Activated effector memory CD4-positive, alpha-beta T cell treated with anti-CD3 and anti-CD28 coated beads, Interleukin-2, amount 50 U/mL, for 16 hours (primary cell): ENCODE measurements at places on chromosomes 2 and 18.

DNA sequence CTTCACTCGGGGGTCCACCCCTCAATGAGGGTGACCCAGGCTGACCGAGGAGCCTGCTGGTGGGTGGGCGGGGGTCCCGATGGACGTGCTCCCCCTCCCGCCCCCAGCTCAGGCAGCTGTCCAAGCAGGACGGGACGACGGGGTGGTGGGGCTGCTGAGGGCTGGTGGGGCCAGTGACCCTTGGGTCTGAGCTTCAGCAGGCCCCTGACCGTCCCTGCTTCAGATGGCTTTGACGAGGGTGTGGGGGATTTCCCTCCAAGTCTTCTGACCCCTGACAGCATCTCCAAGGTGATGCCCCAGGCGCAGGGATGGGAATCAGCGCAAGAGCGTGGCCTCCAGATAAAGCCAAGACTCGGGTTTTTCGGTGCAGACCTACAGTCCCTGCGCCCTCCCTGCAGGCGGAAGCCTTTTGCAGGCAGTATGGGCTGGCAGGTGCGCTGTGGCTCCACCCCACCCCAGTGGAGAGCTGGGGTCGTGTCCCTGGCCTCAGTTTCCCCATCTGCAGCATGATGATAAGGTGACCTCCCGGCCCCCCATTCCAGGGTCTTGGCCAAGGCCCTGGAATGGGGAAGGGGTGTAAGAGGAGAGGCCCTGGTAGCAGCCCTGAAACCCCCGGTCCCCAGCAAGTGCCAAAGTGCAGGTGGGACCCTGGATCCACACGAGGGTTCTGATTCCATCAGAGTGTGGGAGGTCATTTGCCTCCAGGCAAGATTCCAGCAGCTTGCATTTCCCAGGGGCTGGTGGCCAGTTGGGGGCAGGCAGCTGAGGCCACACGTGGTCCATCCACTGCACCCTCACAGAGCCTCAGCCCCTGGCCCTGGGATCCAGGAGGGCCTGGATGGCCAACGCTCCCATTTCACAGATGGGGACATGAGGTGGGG is 8.7 kb downstream of the CROCC2 start:
- no peak for DNase-seq

GRCh38 chr2:134320930-134321329 is 67.1 kb downstream of the MGAT5 start:
- DNase-seq: peak; percentile 75

DNA sequence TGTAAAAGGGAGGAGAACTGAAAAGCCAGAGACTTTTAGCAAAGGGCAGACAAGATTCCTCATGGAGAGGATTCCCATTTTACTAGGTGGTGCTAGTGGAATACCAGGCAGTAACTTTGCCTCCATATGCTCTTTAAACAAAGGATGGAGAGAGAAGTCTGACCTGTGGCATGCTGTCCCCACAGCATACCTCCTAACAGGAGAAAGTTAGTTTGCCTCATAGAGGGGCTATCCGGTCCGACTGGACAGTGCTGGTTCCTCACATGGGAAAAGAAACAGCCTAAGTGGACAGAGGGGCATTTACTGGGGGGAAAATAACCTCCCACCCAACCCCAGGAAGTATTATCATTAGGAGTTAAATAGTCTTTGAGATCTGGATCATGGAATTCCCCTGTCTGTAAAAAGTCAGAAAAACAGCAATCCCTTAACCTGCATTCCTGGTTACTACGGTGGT is 31.6 kb upstream of the GMCL1 start:
- DNase-seq: no peak

GRCh38 chr2:239814116-239814860 is 210.9 kb downstream of the NDUFA10 start:
- DNase-seq: peak; percentile 28

- DNase-seq: no peak
Measured at GRCh38 chr2:49753344-49753985, 599.1 kb upstream of the FSHR start.

GRCh38 chr2:65334714-65335113 is 97.7 kb downstream of the SPRED2 start:
- no peak for DNase-seq

GRCh38 chr18:54882318-54882717 is 54.0 kb downstream of the RAB27B start:
- DNase-seq: no peak

- DNase-seq: no peak
Measured at GRCh38 chr2:171991027-171991426, 8.7 kb upstream of the METAP1D start.

DNA sequence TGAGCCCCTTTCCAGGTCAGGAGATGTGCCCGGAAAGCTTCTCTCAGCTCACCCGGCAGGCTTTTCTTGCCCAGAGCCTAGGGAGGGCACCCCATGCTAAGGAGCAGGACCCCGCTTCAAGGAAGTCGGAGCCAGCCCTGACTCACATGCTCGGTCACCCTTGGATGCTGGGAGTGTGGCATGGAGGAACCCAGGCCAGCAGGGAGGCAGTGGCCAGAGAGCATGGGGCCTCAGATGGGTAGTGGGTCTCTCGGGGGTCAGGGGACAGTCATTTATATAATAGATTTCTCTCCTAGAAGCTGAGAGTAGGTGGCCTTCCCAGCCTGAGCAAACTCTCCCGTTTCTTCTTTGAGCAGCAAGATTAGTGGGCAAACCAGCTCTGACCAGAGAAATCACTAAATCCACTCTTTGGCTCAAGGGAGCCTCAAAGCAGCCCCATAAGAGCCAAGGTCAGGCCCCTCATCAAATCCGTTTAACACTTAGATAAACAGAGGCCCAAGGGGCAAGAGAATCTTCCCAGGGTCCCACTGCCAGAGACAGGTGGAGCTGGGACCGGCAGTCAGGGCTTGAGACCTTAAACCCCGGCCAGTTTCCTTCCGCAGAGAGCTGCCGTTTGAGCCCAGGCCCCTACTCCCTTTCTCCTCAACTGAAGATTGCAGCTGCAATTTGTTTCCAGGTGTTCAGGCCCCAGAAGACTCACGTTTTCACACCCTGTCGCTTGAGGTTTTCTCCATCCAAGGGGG is 113.1 kb downstream of the CYP26B1 start:
- DNase-seq: peak; percentile 51

DNA sequence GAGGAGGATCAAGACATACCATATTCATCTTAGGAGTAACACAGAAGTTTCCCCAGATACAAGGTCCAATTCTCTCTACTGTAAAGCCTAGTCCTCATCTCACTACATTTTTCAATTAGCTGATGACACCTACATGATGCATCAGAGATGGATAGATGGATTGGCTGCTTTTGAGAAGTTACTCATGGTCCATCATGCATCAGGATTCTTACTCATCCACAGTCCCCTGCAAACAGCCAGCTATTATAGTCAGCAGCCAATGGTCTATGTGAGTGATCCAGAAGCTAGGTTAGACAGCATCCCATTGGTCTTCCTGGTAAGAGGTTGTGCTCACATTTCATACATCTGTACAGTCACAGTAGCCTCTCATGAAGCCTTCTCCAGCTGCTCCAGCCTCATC is 154.5 kb upstream of the NRP2 start:
- no peak for DNase-seq

- no peak for DNase-seq
Measured at GRCh38 chr2:101843048-101843447, 145.5 kb downstream of the MAP4K4 start.

DNA sequence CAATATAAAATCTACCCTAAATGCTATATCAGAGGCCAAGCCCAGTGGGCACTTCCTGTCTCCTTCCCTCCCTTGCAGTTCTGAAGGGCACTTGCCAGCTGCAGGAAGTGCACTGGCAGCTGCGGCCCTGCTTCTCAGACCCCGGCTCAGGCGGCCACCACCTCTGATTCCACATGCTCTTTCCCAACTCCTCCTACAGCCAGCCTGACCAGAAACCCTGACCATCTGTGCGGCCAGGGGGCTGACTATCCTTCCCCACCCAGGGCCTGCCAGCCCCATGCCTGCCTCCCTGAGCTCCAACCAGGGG is 88.6 kb downstream of the ZBTB7C start:
- DNase-seq: no peak

DNA sequence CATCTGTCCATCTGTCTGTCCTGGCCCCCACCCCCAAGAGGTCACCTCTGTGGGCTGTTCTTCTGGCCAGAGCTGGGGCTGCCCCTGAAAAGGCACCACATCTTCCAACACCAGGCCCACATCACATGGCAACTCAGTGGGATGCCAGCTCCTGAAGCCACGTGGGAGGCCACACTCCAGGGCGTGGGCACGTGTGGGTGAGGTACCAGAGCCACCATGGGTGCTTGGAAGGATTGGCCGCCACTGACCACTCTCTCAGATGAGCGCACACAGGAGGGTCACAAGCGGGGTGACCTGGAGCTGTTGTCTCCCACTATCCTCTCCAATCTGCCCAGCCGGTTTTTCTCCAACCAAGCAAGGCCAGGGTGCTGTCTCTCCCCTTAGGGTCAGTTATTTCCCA is 197.9 kb downstream of the TFCP2L1 start:
- DNase-seq: no peak

DNA sequence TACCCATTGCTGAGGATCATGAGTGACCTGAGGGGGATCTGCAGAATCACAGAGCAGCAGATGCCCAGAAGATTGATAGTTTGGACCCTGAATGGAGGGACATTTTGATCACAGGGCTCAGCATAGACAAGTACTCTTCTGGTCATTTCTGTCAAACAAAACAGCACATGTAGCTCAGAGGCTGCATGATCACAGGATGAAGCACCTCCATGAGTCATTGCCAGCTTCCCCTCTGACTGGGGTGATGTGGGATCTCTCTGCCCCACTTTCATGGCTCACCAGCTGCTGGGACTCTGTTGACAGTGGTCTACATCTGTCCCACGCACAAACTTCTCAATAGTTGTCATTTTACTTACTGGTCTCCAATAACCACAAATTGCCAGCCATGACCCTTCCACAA is 264.1 kb downstream of the RPIA start:
- no peak for DNase-seq

- peak; percentile 73 for DNase-seq
Measured at GRCh38 chr2:218882866-218883366, 2.3 kb downstream of the WNT10A start.

DNA sequence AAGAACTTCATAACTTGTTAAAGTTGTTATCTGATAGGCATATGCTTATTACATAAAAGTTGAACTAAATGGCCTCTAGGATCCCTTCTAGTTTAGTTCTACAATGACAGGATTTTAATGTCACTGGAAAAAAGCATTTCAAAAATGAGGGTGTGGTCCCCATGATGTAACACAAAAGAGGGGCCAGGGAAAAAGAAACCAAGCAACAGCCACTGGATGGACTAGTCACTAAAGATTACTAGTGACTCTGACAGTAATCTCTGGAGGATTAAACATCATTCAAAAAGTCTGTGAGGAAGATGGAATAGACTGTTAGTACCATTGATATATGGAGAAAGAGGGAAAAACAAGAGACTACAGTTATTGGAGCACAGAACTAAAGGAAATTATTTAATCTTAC is 22.6 kb downstream of the SEPTIN10 start:
- no peak for DNase-seq

DNA sequence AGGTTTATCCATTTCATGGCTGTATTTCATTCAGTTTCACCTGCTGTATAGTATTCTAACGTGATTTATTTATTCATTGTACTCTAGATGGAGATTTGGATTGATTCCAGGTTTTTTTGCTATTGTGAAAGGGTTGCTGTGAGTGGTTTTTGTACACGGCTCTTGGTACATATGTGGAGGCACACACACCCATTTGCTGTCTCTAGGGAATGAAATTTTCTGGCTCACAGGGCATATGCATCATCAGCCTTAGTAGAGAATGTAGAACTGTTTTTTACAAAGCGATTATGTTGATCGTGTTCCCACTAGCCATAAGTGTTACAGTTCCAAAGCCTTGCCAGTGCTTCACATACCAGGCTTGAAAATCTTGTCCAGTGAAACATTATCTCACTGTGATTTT is 5.1 kb downstream of the SPTBN1 start:
- no peak for DNase-seq

- no peak for DNase-seq
Measured at GRCh38 chr18:12928206-12928605, 19.6 kb upstream of the SEH1L start.

GRCh38 chr2:85785027-85785822 is 31.4 kb downstream of the ATOH8 start:
- DNase-seq: no peak

DNA sequence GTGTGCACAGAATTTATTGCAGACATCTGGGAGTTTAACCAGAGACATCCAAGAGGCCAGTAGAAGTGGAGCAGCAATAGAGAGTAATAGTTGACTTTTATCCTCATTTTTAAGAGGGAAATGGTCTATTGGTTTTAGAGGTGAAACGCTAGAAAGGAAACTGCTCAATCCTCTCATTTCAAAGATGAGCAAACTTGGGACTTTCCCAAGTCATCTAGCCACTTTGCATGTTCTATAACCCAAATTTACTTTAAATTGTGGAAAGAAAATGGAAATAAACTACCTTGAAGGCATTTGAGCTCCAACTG is 601.7 kb downstream of the ARHGAP15 start:
- no peak for DNase-seq
